Activated CD8-positive, alpha-beta memory T cell treated with anti-CD3 and anti-CD28 coated beads, Interleukin-2, amount 50 U/mL, for 48 hours (primary cell): ENCODE measurements at places on chromosomes 6 and 20.

DNA sequence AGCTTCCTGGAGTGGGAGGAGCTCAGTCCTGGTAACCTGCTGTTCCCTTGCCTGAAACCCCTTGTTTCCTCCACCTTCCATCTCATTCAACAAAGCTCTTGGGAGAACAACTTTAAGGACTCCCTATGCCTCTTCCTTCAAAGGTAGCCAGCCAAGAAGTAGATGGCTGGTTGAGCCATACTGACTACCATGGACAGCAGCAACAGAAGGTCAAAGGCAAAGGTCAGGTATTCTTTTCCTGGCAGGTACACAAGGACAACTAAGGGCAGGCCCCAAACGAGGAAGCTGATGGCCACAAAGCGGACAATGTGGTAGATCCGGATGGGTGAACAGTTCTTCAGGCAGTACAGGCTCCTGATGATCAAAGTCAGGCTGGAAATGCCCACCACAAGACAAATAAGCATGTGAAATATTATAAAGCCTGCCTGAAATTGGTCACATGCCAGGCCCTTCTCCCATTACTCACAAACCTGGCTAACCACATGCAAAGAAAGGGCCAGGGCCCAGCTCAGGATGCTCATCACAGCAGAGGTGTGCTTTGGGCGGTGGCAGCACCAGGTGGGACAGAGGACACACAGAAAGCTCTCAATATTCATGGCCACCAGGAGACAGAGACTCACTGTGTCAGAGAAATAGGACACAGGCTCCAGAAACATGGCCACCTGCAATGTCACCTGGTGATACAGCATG is 21.7 kb downstream of the UBD start:
- DNase-seq, result no peak

DNA sequence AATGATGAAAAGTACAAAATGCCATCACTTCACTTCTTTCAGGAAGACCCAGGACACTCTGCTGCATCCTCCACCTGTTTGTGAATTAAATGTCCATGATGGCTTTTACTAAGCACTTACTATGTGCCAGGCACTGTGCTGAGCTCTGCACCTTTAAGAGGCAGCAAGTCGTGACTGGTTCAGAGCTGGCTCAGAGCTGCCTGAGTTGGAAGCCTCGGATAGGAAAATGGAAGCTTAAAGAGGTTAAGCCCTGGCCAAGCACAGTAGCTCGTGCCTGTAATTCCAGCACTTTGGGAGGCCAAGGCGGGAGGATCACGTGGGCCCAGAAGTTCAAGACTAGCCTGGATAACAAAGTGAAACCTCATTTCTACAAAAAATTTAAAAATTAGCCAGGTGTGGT is 95.6 kb downstream of the SNX5 start:
- DNase-seq, result no peak

DNA sequence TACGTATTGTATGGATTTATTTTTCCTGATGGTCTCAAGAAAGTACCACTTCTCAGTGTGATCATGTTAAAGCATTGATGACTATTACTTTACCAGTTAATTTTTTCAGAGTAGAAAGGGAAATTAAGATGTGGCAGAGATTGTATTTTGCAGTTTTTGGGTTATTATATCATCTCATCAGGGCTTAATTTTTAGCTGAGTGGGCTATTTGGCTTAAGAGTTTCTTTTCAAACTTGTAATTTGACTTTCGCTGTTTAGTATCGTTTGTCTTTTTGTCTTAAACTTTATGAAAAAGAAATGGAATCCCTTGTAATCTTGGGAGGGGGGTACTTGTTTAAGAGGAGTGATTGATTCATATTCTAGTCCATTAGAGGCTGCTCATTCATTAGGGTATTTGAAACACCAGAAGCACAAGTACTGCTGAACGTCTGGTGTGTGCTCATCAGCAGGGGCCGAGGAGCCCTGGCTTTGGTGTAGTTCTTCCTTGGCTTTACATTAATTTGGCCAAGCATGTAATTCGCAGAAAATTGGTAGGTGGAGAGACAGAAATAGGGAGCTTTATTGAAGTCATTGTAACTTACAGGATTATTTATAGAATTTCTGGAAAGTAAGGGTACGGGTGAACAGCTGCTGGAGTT is 112.4 kb downstream of the TIAM2 start:
- DNase-seq, result no peak

DNA sequence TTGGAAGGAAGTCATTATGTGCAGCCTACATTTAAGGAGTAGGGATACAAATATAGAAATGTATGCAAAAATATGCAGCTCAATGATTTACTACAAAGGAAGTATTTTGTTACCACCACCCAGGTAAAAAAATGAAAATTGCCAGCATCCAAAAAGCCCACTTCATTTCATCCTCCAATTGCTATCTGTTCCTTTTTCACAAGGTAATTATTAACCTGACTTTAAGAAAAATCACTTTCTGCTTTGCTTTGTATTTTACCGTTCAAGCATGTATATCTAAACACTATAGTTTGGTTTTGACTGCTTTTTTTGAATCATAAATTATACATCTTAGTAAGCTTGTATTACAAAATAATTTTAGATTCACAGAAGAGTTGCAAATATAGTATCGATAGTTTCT is 768.5 kb upstream of the GJE1 start:
- no peak for DNase-seq

GRCh38 chr20:12847872-12848271 is 160.9 kb upstream of the SPTLC3 start:
- DNase-seq, result no peak

GRCh38 chr20:38589351-38589750 is 8.4 kb downstream of the ADIG start:
- DNase-seq, result no peak

DNA sequence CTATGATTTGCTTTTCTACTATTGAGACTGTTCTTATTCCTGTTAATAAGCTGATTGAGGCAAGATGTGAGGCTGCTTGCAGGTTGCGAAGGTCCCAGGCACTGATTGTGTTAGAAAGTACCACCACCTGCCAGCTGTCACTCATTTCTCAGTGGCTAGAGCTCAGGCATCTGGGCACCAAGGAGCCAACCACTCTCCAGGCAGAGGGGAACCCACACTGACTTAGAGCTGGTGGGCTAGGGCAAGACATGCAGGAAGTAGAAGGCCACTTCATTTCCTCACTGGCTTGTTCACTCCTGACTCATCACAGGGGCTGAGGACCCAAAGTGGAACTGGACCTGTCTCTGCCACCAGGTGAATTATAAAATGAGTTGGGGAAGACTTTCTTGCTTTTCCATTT is 7.8 kb upstream of the DLL1 start:
- peak; percentile 49 for DNase-seq

GRCh38 chr20:32727683-32728082 is 15.6 kb downstream of the COMMD7 start:
- DNase-seq, result no peak
